Neuronal stem cell (in vitro differentiated cells): ENCODE measurements at places on chromosomes 5 and 9.

- no peak for DNase-seq
Measured at GRCh38 chr5:58708456-58708855, 125.6 kb downstream of the RAB3C start.

- no peak for DNase-seq
Measured at GRCh38 chr9:126667190-126668055, 53.7 kb downstream of the LMX1B start.

DNA sequence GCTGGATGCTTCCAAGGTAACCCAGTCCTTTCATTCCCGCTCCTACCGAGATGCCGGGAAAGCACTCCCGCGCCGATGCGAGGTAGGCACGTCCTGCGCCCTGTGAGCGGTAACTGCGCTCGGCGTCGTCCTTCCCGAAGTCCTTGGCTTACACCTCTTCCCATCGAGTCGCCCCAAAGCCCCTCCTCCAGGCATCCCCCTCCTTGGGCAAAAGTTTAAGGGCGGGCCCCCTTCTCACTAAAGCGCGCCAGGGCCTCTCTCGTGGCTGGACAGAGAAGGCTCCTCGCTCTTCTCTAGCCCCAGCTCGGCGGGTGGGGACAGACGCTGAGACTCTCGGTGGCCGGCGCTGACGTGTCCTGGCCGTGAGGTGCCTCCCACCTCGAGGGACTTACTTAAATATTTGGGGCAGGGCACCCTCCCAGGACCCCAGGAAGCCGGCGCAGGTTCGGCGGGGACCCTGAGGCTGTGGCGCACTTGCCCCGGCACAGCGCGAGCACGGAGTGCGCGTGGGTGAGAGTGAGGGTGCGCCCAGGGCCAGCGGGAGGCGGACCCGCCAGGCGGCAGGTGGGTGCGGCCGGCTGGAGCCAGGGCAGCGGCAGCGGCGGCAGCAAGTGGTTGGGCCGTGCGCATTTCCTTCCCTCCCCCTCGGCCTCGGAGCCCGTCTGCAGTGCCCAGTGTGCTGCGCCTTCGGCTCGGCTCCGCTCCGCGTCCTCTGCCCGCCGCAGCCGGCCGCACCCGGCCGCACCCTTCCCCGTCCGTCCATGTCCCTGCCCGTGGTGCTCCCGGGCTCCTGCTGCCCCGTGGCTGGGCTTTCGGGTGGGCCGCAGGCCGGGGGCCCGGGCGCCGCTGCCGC, at the start of gene ENTREP1:
Gene ENTREP1, plus strand, starts transcription at position 667 of the 853 bp plus-strand sequence. Its CDS starts 95 bp downstream, at position 762.
- peak; percentile 42 for DNase-seq

- DNase-seq = no peak
Measured at GRCh38 chr5:148780711-148781110, 45.7 kb upstream of the ADRB2 start.

GRCh38 chr5:58898538-58898937, 315.7 kb downstream of the RAB3C start:
- no peak for DNase-seq

DNA sequence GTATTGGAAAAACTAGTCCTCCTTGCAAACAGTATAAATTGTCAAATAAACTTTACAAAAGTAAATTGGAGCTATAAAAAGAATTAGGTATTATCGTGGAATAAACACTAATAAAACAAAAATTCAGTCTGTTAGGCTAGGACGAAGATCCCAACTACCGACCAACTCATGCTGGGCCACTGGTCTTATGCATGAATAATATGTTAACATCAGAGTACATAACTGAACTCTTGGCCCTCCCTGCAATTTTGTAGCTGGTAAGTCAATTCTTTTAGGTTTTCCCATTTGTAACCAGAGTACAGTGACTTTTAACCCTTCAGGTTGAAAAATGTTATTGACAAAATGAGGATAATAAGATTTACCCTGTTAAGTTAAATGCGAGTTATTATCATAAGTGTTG, 428.7 kb downstream of the BNC2 start:
- no peak for DNase-seq

- no peak for DNase-seq
Measured at GRCh38 chr5:32686799-32687498, 24.2 kb upstream of the NPR3 start.

GRCh38 chr5:126462239-126463014, 39.2 kb downstream of the GRAMD2B start:
- DNase-seq = no peak

- no peak for DNase-seq
Measured at GRCh38 chr5:15234366-15234765, 265.6 kb upstream of the FBXL7 start.

GRCh38 chr5:147372191-147372590, 137.4 kb downstream of the STK32A start:
- DNase-seq = no peak

DNA sequence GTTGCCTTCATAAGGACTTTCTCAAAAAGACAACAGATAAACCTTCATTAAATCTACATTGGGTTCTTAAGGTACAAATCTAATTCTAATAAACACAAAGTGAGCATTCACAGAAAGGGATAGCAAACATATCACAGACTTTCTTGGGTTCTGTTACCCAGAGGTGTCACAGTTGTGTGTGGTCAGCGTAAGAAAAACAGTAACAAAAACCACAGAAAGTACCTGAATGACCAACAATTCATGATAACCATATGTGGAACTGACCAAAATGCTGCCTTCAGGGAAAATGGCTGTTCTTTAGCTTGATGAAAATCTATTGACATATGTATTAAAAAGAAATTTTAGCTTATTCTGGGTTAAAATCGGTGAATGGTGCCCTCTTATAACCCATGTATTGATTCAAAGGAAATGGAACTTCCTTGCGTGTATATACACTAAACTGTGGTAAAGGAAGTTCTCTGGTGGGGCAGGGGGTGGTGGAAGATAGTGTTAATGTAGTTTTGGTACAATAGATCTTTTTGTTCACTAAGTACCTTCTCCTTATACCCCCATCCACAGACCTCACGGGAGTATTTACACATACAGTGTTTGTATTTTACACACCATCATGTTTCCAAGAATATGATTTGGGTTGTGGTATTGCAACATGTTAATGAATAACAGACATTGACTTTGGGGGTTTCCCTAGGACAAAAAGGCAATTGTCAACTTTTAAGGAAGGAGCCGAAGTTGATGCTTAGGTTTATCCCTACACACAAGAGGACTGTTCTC, 152.5 kb downstream of the APBA1 start:
- DNase-seq = no peak

DNA sequence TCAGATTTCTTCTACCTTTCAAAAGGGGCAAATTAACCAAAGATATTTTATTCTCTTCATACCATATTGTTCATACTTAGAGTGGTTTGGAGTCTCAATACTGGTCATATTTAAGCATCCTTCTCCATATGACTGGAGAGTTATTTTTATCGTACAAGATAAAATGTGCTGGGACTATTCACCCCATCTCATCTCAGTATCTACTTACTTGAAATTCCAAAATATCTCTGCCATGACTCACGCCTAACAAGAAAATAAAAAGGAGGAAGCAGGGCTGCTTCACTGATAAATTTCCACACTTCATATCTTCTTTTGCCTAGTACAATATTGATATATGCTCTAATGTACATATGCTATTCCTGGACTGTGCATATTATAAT, 277.9 kb upstream of the CDH9 start:
- DNase-seq = no peak

DNA sequence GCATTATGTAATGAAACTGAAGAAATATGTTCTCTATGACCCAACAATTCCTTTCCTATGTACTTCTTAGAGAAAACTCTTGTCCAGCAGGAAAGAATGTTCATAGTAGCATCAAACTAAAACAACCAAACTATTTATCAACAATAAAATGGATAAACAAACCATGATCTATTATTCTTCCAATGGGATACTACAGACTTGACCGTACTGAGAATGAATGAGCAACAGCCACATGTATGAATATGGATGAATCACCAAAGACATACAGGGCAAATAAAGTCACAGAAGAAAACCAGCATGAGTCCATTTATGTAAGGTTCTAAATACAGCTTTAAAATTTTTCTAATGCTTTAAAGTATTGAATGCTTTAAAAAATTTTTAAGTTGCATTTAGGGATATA, 73.6 kb upstream of the SUSD1 start:
- DNase-seq = no peak

GRCh38 chr9:134349936-134350335, 23.7 kb downstream of the RXRA start:
- no peak for DNase-seq

GRCh38 chr5:12625667-12626263, 721.5 kb upstream of the CTNND2 start:
- no peak for DNase-seq

GRCh38 chr9:76882686-76883085, 23.2 kb downstream of the PRUNE2 start:
- no peak for DNase-seq

GRCh38 chr5:108467563-108467962, 85.7 kb upstream of the FBXL17 start:
- DNase-seq = no peak

DNA sequence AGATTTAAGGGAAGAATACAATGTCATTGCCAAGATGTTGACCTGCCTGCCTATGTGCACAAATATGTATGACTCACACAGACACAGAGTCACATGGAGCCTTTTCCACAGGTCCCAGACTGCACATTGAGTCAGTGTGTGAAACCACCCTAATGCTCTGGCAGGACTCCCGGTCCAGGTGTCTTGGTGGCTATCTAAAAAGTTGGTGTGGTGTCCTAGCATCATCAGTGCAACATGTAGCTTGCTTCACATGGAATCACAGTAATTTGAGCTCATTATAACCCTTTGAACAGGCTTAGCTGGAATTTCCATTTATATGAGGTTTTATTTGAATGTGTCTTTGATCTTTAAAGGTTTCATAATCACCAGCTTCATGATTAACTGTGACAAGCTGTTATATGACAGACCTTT, 10.7 kb downstream of the IFNA5 start:
- DNase-seq = no peak

GRCh38 chr5:151255621-151256286, 2.8 kb downstream of the GM2A start:
- no peak for DNase-seq

DNA sequence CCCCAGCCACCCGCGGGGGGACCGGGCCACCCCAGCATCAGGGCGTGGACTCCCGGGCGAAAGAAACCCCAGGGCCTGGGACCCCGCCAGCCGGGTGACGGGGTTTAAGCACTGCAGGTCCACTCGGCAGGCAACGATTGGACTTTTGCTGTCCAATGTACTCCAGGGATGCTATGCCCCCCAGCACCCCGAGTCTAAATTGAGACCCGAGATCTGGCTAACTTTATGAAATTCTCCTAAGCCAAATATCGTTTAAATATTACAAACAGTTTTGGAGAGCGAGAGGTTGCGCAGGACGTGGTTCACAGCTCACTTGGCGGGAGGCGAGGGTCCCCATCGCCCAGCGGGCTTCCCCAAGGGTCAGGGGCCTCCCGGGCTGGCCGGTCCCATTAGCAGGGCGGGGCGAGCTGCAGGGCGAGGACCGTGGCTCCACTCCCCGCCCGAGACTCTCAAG, 384 bp upstream of the MRPS2 start:
- no peak for DNase-seq

DNA sequence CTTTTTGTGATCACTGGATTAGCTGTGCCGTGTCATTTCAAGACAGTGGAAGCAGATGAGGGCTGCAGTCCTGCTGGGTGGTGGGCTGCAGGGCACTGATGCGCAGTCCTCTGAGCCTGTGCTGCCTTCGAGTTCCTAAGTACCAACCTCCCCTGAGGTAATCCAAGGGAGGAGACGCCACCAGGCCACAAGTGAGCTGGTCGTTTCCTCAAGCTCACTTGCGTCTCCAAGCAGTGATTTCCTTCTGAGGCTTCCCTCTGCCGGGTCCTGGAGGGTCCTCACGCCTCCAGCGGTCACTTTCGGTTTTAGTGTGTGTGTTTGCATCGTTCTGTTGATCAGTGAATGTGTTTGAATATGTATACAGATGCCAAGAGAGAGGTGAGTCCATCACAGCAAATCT, 115.7 kb downstream of the TRIO start:
- peak; percentile 33 for DNase-seq

DNA sequence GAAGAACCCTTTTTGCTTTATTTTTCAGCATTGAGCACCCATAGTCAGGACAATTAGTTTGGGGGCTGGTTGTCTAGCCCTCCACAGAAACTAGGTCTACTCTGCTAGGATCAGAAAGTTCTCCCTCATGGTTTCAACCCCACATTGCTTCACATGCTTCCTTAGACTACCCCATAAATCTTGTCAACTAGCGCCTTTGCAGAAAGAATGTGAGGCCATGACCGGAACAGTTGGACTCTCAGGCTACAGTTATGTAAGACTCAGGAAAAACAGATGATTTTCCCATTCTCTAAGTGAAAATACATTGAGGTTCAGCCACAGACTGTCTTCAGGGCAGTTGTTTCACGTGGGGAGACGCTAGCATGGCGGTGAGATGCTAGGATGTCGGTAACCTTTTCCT, 255.6 kb downstream of the NR3C1 start:
- no peak for DNase-seq

DNA sequence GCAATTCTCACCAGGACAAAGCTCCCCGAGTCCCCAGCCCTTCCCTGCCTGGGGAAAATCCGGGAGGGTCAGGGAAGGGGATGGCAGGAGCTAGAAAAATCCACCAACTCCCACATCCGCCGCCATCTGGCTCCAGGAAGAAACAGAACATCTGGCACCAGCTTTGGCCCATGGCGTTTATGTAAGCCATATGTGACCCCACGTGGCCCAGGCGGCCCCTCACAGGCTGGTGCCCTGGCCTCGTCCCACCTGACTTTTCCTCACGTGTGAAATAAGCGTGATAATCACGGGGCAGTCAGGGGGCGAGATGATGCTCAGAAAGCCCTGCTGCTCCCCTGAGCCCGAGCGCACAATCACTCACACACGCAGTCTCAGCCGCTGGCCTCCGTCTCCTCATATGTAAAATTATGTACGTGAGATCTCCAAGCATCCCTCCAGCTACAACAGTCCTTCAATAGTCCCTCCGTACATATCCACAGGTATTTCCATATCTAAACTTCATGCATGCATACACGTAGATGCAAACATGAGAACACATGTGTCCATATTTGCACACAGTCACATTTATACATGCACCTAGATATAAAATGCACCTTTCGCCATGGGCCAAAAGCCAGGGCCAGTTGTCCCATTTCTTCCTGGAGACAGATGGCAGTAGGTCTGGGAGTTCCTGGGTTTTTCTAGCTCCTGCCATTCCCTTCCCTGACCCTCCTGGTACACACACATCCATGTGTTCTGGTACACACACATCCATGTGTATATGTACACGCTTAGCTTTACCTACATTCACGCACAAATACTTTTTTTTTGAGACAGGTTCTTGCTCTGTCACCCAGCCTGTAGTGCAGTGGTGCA, 28.9 kb downstream of the PLPP7 start:
- DNase-seq = no peak
